ENCODE measurements at places on chromosomes 11 and 22.

- DNase-seq = no peak
Observed at GRCh38 chr22:20258584-20259326, 9.4 kb downstream of the RTN4R start.

DNA sequence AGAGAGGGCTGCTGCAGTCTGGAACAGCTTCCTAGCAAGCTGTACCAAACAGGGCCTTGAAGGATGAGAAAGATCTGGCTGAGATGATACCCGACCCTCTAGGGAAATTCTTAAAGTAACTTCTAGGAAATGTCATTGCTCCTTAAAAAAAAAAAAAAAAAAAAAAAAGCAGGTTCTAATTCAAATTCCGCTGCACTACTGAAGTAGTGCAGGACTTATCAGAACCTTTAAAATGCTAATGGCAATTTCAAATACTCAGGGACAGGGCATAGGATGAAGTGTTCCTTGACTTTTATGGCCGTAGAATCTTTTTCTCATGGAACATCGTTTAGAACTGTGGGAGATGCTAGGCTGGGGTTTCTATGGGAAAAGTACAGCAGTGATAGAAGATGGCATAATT is 13.1 kb downstream of the MIAT start:
- no peak for DNase-seq

DNA sequence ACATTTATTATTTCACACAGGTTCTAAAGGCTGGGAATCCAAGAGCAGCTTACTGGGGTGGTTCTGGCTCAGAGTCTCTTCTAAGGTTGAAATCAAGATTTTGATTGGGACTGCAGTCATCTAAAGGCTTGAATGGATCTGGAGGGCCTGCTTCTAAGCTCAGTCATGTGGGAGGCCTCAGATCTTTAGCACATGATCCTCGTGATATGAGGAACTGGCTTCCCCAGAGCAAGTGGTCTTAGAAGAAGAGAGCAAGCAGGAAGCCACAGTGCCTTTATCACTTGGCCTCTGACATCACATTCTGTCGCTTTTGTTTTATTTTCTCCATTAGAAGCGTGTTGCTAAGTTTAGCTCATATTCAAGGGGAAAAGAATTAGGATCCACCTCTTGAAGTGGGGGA is 88.9 kb downstream of the ARFGAP2 start:
- no peak for DNase-seq

DNA sequence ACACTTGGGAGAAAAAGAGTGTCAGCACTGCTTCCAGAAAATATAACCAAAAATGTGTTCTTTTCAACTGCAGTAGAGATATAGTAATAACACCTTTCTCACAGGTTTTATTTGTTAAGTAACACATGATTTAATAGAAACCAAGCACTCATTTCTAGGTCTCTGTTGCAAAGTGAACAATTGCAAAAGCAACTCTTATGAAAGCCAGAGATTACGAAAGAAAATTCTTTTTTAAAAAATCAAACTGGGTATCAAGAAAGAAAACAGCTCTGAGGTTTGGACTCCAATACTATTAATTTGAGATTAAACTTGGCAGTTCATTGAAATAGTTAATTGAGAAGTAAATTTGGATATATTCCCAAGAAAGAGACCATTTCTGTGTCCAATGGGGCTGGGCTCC is 9.8 kb upstream of the XKR3 start:
- DNase-seq = no peak

DNA sequence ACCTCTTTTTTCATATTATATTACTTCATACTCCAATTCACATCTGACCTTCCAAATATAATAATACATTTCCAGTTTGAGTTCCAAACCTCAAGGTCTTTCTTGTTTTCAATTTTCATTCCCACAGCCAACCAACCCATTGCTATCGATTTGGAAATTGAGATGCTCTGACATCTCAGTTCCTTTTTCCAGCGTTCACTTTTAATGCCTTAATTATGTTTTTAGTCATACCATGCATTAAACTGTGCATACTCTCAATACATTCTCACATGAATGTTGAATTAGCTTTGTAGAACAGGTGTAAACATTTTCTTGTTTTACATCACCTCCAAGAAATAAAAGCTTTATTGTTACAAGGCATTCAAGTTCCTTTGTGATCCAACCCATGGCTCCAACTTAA is 294.2 kb upstream of the ANO3 start:
- no peak for DNase-seq

DNA sequence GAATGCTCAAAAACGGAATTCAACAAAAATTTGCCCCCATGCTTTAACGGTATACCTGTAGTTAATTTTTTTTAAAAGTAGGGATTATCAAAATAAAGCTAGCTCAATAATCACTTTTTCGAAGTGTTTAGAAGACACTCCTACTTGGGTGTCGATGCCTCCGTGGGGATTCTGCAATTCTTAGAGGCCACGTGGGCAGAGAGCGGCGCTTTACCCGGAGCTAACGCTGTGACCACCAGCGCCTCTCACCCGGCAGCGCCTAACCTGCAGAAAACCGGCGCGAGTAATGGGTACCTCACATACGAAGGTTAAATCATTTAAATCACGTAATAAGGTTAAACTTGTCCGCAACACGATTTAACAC is 583 bp downstream of the TAF1D start:
- DNase-seq = peak; percentile 40

GRCh38 chr22:30288419-30289140 is 725 bp downstream of the CASTOR1 start:
- no peak for DNase-seq

- DNase-seq = no peak
Observed at GRCh38 chr11:70296681-70297080, 26.2 kb downstream of the PPFIA1 start.

GRCh38 chr22:47281126-47282106 is 519.0 kb downstream of the TBC1D22A start:
- DNase-seq = no peak

DNA sequence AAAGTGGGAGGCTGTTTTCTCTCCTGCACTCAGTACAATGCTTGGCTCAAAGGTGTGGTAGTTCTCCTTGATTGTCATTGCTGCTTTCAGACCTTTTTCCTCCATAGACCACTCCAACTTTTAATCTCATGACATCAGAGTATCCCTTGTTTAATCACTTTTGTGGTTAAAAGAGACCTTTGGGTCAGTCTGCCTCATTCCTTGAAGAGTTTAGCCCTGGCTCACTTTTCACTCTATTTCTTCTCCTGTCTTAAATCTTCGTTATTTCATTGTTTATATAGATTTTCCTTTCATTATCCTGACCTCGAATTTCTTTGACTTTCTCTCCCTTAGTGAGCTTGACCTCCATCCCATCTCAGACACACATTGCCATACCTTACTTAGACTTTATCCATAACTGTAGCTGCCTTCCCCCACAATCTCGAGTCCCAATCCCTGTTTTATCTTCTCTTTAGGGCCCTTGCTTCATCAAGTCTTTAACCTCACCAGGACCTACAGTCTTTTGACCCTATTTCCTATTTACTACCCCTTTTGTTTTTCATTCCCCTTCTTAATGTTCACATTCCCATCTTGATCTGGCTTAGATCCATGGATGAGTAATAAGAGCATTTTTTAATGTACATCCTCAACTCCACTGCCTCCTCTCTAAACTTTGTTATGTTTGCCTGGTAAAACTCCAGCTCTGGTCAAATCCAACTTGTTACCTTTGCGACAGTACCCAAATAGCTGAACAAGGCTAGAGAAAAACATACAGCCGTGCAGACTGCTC is 9.5 kb downstream of the ATXN10 start:
- DNase-seq = no peak

DNA sequence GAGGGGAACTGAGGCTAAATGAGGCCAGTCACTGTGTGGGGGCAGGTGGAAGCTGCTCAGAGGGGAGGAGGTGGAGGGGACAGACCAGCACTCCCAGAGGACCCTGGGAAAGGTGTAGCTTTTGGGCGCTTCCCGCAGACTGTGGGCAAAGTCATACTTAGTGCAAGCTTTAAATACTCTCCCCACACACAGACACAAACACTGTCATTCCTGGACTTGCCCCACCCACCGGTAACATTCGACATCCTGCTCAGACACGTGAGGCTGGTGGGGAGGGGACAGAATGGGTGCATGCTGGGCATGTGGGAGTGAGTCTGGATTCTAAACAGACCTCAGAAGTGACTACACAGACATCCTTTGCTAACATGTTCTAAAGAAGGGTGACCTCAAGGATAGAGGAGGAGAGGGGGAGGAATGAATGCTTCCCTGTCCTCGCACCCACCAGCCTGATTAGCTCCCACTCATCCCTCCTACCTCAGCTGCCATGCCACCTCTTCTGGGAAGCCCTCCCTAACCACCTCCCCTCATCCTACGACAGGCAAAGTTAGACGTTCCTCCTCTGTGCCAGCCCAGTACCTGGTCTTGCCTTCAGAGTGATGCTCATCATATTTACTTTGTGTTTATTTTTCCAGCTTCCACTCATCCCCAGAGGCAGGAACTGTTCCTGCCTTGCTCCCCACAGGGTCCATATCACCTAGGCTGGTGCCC is 22.2 kb downstream of the TSKU start:
- DNase-seq = no peak

GRCh38 chr11:101498891-101499290 is 84.9 kb downstream of the TRPC6 start:
- DNase-seq = no peak

GRCh38 chr22:21031545-21032036 is 770 bp downstream of the SLC7A4 start:
- DNase-seq = no peak

DNA sequence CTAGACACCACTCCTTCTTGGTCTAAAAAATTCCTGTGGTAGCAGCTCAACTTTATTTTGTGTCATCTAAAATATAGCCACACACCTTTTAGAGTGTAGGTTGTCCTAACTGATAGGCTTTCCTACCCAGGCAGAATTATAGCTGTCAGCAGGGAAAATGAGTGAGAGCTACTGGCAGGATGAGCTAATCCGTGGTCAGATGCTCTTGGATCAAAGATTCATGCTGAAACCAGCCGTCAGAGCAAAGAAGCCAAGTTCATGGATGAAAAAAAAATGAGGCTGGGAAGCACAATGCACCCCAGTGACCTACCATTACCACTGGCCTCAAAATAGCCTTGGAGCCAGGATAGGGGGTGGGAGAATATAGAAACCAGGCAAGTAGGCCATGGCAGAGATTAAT is 113.1 kb upstream of the BLID start:
- no peak for DNase-seq

DNA sequence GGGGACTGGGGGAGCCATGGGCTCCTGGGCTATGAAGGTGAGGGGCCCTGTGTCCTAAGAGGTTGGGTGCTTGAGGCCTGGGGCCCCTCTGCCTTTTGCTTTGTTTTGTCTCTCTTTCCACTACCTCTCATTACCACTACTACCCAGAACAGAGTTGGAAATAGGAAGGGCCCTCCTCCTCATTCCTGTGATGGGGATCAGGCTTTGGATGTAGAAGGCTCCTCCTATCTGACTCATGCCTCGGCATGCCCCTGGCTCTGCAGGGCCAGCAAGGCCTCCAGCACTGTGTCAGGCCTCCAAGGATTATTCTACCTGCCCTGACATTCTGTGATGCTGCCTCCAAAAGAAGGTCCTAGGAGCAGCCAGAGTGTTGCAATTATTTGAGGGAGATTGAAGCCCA is 766 bp downstream of the IZUMO1R start:
- DNase-seq = no peak

- no peak for DNase-seq
Observed at GRCh38 chr11:116936754-116937446, 99.5 kb upstream of the APOA1 start.

- no peak for DNase-seq
Observed at GRCh38 chr22:47376901-47377505, 614.6 kb downstream of the TBC1D22A start.

DNA sequence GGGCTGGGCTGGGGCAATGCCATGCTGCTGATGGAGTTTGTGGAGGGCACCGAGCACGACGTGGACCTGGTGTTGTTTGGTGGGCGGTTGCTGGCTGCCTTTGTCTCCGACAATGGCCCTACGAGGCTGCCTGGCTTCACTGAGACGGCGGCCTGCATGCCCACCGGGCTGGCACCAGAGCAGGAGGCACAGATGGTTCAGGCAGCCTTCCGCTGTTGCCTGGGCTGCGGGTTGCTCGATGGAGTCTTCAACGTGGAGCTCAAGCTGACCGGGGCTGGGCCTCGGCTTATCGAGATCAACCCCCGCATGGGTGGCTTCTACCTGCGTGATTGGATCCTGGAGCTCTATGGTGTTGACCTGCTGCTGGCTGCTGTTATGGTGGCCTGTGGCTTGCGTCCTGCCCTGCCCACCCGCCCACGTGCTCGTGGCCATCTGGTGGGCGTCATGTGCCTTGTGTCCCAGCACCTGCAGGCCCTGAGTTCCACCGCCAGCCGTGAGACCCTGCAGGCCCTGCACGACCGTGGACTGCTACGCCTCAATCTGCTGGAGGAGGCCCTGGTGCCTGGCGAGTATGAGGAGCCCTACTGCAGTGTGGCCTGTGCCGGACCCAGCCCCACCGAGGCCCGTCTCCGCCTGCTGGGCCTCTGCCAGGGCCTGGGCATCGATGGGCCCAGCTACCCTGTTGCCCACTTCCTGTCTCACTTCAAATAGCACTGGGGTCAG is 4.2 kb upstream of the RPS6KB2 start:
- DNase-seq = no peak

DNA sequence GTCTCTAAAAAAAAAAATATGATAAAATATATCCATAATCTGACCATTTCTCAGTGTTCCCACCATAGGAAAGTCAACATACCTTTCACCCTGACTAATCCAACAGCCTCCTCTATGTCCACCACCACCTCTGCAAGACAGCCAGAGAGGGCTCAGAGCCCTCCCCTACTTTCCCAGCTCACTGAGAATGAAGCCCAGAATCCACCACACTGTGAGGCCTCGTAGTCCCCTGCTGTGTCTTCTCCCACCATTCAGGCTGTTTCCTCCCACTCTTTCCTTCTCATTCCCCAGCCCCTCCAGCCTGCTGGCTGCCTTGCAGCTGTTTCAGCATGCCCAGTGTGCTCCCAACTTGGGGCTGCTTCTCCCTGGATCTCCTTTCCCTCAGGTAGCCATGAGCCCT is 27.0 kb downstream of the SGSM3 start:
- DNase-seq = no peak

- no peak for DNase-seq
Observed at GRCh38 chr22:19480789-19481188, 1.1 kb downstream of the CDC45 start.

- DNase-seq = peak; percentile 34
Observed at GRCh38 chr11:122808478-122808869, 29.8 kb upstream of the CRTAM start.

GRCh38 chr11:121928597-121929580 is 187.1 kb downstream of the BLID start:
- DNase-seq = no peak

GRCh38 chr11:8340296-8340695 is 76.6 kb upstream of the LMO1 start:
- no peak for DNase-seq

- no peak for DNase-seq
Observed at GRCh38 chr11:11217929-11218628, 135.0 kb downstream of the CSNK2A3 start.
